ENCODE measurements at places on chromosomes 12 and 14.

DNA sequence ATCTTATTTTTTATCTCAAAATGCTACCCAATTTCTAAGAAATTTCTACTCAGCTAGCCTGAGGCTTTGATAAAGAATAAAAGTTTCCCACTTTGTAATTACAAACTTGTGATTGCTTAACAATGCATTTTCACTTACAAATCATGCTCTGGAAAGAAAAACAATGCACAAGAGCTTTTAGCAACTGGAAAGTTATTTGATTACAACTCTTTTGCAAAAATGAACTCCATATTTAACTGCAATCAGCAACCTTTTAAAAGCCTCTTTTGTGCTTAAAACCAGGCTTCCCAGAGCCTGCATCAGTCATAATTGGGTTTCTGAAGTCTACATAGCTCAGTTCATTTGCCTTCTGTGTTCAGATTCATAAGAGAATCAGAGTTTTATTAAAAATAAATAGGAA lies 395.2 kb downstream of the PAWR start:
- no peak for DNase-seq

DNA sequence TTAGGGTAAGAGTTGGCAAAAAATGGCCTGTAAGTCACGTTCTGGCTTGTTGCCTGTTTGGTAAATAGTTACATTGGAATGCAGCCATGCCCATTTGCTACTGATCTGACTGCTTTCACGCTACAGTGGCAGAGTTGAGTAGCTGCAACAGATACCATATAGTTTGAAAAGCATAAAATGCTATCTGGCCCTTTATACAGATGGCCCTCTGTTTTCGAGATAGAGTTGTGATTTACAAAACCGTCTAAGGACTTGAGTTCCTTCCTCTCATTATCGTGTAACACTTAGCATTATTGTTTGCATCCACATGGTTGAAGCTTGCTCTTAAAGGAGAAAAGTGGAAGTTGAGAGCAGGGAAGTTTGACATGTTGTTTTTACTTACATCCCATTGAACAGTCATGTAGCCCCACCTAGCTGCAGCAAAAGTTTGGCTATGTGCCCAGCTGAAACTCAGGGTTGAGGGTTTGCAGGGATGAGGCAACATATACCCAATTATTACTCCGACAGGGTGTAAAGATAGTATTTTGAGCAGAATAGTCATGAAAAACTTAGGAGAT lies 11.3 kb upstream of the SCFD1 start:
- DNase-seq = peak; percentile 51

- DNase-seq = no peak
These were observed 6.2 kb upstream of the GNPNAT1 start for GRCh38 chr14:52797653-52798052.

DNA sequence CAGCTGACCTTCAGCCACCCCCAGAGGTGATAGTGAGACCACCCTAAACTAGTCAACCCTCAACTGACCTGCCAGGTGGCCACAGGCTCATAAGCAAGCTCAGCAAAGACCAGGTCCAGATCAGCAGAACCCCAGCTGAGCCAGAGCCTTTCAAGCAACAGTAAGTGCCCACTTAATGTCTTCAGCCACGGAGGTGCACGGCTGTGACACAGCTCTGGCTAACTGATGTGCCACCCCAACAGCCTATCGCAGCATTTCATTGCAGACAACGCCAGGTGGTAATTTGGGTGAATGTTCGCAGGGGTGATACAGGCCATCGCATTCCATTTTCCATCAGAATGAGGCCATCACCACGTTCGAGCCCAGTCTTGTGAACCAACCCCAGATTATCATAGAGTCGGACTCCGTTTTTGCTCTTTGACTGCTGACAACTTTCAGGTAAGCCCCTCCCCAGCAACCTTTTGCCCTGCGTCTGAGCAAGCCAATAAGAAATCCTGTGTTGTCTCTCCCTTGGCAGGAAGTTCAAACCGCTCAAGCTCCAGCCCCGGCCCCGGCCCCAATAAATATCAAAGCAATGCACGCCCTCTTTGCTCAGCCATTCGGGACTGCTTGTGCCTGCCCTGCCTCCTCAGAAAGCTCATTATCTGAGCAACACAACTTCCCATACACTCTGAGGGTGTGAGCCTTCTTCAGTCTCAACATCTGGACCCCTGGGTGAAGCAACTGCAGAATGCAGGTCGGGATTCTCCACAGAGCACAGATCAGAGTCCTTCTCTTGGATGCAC lies 44.4 kb downstream of the JAG2 start:
- DNase-seq = no peak

DNA sequence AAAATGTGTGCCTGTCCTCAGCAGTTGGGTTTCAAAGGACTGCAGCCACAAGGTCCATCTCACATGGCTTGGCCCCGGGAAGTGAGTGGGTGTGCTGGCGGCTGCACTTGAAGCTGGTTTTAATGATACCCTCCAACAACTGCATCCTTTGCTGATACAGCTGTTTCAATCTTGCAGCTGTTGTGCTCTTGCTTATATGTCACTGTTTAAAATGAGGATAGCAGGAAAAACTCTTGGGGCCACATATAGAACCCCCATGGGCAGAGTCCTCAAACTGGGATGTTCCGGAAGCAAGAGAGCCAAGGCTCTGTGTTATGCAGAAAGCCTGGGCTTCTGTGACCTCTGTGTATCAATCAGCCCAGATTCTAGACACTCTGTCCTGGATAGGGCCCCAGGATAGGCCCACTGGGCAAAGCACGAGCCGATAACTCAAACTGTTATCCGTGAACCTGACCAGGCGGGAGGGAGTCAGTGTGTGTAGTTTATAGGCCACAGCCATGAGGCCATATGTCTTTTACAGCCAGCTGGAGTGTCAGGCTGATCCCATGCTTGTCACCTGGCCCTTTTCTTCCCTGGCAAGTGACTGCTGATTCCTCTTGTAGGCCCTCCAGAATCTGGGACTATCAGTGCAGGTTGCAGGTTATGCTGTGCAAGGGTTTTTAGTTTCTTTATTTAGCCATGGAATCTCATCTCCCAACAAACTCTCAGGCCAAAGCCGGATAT lies 74.3 kb downstream of the SSPN start:
- DNase-seq = no peak

- no peak for DNase-seq
These were observed 32.8 kb downstream of the MIA2 start for GRCh38 chr14:39266525-39266870.

DNA sequence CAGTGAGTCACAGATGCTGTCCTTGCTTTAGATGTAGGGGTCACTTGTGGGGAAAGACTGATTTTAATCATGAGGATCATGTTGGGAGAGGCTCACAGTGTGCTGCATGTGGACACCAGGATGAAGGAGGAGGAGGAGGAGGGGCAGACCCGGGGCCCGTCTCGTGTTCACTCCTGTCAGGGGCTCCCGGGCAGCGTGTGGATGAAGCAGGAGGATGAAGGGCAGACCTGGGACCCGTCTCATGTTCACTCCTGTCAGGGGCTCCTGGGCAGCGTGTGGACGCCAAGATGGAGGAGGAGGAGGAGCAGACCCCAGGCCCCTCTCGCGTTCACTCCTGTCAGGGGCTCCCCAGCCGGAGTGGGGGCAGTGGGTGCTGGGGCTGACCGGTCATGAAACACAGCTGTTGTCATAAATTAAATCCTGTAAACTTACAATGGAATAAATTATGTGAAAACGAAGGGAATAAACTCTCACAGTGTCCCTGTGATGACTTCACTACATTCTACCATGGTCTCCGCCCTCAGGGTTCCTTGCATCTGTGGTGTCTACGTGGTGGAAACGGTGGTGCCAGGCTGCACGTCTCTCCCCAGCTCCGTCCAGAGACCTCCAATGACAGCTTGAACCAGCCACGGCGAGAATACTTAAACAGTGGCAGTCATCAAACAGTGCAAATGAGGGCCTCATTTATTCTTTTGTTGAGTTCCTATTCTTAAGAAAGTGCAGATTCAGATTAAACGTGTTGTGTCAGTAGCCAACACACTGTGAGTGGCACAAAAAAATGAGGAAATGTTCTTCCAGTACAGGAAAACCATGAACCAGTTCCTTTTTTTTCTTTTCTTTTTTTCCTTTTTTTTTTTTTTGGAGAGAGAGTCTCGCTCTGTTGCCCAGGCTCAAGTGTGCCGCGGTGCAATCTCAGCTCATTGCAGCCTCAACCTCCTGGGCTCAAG lies 37.7 kb upstream of the SFSWAP start:
- DNase-seq = no peak

- no peak for DNase-seq
These were observed 127.1 kb upstream of the CPNE8 start for GRCh38 chr12:39032448-39032847.

DNA sequence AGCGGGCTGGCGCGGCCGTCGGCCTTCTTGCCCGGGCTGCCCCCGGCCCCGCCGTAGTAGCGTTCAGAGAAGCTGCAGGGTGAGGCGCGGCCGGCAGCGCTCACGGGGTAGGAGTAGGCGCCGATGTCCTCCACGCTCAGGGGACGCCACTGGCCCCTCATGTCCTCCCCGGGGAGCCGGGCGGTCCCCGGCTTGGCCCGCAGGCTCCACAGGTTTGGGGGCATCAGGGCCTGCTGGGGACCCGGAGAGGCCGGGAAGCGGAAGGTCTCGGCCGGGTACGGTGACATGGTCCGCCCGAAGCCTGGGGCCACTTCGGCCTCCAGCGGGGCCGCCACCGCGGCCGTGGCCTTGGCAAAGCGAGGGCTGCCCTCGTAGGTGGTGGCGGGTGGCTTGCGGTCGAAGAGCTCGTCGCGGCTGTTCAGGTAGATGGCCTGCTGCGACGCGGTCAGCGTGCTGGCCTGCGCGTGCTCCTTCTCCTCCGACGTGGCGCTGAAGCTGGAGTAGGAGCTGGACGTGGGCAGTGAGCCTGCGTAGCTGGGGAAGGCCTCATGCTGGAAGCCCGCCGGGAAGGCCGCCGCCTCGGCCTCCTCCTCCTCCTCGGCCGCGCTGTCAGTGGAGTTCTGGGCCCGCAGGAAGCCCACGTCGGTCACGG lies 48.7 kb downstream of the BEGAIN start:
- DNase-seq = no peak

- DNase-seq = no peak
These were observed 13.1 kb downstream of the DPF3 start for GRCh38 chr14:72880820-72881219.

DNA sequence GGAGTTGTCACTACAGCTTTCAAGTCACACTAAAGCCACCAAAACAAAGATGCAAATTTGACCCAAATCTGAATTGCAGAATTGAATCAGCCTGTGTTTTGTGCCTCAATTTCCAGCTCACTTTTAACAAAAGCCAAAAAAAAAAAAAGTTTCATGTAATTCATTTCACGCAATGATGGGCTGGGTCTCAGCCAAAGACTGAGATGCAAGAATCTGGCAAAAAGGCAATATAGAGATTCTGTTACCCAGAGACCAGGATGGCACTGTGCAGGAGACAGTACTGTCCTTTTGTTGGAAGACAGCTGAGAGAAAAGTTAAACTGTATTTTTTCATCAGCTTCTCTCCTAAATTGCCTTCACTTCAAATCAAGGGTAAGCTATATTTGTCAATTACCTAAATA lies 205.7 kb upstream of the NPAS3 start:
- no peak for DNase-seq

DNA sequence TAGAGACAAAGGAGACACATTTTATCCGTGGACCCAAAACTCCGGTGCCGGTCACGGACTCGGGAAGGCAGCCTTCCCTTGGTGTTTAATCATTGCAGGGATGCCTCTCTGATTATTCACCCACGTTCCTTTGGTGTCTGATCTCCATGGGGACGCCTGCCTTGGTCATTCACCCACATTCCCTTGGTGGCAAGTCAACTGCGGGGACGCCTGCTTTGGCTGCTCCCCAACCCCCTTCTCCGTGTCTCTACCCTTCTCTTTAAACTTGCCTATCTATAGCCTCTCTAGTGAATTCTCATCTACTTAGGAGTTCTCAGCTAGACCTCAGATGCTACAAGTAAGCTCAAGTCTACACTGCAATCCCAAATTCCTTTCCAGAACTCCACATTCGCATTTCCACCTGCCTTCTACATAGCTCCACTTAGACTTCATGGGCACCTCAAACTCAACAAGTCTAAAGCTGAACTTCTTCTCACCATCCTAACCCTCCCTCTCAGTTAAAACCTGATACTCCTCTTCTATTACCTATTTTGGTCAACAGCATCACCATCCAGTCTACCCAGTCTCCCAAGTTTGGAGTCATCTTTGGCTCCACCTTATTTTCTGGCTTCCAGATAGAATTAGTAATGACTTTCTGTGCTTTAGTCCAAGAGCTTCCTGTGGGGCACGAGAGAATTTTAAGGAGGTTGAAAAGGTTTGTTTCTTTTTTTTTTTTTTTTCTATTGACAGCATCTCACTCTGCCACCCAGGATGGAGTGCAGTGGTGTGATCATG lies 14.4 kb downstream of the SPTLC2 start:
- DNase-seq = no peak

GRCh38 chr12:6763380-6763779 lies 2.8 kb upstream of the PTMS start:
- no peak for DNase-seq

- DNase-seq = no peak
These were observed 205.4 kb downstream of the RASSF9 start for GRCh38 chr12:85630851-85631250.

GRCh38 chr12:54024581-54025305 lies 3.5 kb upstream of the HOXC6 start:
- DNase-seq = no peak

DNA sequence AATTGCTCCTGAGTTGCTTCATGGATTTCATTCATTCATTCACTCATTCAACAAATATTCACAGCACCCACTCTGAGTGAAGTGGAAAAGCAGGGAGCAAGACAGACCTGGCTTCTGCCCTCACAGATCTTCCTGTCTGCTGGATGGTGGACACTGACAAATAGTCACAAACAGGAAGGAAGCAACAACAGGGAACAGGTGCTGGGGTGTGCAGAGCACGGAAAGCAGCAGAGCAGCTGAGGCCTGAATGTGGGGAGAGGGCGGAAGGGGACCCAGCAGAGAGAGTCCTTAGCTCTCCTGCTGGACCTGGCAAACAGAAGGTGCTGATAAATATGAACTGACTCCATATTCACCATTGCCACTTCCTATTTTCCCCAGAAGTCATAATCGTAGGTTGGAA lies 54.4 kb downstream of the SETD3 start:
- no peak for DNase-seq

- no peak for DNase-seq
These were observed 19.2 kb downstream of the CCDC85C start for GRCh38 chr14:99584823-99585222.

- no peak for DNase-seq
These were observed 355.5 kb downstream of the CACNA1C start for GRCh38 chr12:2408262-2408661.

DNA sequence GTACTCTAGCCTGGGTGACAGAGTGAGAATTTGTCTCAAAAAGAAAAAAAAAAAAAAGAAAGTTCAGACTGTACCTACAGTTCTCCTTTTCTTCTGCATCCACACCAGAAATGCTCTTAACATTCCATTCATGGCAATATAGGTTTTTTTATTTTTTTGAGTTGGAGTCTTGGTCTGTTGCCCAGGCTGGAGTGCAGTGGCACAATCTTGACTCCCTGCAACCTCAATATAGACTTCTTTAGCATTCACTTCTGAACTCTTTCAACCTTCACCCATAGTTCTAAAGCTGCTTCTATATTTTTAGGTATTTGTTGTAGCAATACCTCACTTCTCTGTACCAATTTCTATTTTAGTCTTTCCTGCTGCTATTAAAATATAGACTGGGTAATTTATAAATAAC lies 1095.7 kb downstream of the FLRT2 start:
- DNase-seq = no peak

- no peak for DNase-seq
These were observed 313.0 kb upstream of the PRKD1 start for GRCh38 chr14:30240685-30241084.
